Ascending aorta (tissue), 2 donors: ENCODE measurements at places on chromosomes 12 and 14.

DNA sequence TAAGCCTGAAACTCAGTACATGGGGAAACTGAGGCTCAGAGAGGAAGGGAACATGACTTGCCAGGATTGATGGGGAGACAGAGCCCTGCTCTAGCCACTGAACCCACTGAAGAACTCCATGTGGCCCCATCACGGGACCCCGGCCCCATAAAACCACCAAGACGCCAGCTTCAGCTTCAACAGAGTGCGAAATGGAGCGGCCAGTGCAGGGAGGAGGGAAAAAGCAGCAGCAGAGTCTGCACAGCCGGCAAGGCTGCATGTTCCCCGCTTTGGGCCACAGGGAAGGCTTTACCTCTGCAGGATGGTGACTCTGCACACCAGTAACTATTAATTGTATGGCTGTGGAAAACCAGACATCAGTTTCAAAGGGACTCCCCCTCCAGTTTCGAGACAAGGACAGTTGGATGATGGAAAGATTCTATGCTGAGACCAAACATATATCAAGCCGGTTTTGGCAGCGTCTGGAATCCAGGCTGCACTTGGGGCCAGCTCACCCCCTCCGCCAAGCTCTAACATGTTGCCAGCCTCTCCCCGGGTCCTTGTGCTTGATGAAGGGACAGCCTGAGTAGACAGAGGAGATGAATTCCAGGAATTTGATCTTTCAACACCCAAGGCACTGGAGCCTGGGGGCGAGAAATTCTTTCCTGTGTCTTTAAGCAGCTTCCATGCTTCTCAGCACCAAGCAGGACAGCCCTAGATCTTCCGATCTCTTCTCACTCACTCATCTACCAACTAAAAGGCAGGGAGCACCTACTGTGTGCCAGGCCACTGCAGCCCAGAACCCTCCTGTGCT, 55.7 kb upstream of the BCL11B start:
- H3K4me1 ChIP-seq = no peaks in the 10 kb centered on the region
- no peak for DNase-seq
- no peaks in the 10 kb centered on the region for H3K36me3 ChIP-seq
- H3K27ac ChIP-seq = no peak overlapping the region
- H3K4me3 ChIP-seq = no peak overlapping the region

DNA sequence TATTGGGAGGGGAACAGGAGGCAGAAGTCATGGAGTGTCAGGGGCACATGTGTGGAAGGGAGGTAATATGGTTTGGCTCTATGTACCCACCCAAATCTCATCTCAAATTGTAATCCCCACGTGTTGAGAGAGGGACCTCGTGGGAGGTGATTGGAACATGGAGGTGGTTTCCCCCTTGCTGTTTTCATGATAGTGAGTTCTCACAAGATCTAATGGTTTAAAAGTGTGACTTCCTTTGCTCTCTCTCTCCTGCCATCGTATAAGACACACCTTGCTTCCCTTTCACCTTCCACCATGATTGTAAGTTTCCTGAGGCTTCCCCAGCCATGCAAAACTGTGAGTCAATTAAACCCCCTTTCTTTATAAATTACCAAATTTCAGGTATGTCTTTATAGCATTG, 41.6 kb upstream of the CDK17 start:
- H3K36me3 ChIP-seq = no peaks in the 10 kb centered on the region
- H3K4me3 ChIP-seq = no peak overlapping the region

DNA sequence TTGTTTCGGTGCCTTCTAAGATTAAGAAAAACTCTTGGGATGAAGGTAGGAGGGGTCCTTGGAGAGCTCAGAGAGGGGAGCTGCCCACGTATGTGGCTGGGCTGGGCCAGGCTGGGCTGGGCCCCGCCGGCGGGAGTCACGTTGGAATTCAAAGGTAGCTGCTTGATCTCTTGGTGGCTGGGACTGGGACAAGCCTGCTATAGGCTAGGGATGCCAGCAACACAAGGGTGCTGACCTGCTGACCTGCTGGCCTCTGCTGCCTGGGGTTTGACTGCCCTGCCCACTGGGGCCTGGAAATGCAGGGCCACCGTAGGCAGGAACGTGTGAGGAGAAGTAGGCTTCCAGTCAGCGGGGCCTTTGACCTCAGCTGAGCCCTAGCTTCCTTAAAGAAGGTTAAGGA, 52.8 kb upstream of the GTF2A1 start:
- H3K4me3 ChIP-seq = no peak overlapping the region
- no peaks in the 10 kb centered on the region for H3K36me3 ChIP-seq
- H3K4me1 ChIP-seq = no peaks in the 10 kb centered on the region
- DNase-seq = no peak

DNA sequence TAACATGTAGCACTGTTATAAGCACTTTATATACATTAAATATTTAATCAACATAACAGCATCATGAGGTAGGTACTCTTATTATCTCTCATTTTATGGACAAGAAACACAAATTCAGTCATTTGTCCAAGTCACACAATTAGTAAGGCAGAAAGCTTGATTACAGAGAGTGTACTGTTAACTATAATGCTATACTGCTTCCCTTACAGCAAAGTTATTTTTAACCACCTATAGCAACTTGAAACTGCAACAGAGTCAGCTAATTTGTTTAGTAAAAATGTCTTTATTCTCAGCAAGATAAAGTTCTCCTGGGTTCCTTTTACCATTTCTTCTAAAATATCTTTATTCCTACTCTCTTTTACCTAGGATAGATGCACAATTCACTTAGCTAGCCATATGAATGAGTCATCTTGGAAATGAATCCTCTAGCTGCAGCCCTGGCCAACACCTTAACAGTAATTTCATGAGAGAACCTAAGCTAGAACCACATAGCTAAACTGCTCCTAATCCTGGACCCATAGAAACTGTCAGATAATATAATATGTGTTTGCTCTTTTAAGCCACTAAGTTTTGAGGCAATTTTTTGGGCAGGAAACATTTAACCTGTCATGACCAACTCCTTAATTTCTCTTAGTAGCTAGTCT, 90.2 kb upstream of the HECTD1 start:
- no peak overlapping the region for H3K4me3 ChIP-seq
- H3K4me1 ChIP-seq = no peaks in the 10 kb centered on the region
- no peak overlapping the region for H3K27ac ChIP-seq
- H3K36me3 ChIP-seq = peaks cover 23% of the 10 kb centered on the region

DNA sequence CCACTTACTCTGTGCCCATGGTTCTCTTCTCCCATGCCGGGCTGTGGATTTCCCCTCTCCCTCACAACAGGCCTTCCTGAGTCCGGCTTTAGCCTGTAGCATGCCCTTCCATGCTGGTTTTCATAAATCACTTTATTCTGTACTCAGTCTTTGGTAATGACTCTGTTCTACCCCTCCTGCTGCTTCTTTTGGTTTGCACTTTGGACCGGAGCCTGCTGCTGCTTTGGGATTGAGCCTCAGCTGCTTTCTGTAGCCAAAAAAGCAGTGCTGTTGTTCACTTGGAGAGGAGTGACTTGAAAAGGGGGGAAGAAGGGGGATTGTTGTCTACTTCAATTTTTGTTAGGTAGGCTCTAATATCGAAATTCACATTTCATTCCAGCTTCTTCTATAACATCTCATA, 8.5 kb upstream of the SLC6A13 start:
- no peak overlapping the region for H3K4me3 ChIP-seq
- DNase-seq = no peak
- H3K27me3 ChIP-seq = no peaks in the 10 kb centered on the region
- no peak overlapping the region for H3K27ac ChIP-seq
- H3K4me1 ChIP-seq = no peaks in the 10 kb centered on the region

GRCh38 chr12:56781726-56782125, 18.6 kb downstream of the HSD17B6 start:
- no peaks in the 10 kb centered on the region for H3K4me1 ChIP-seq
- no peak overlapping the region for H3K4me3 ChIP-seq
- H3K27me3 ChIP-seq = no peaks in the 10 kb centered on the region
- no peak overlapping the region for H3K27ac ChIP-seq
- no peak for DNase-seq

GRCh38 chr12:65785500-65785899, 38.8 kb upstream of the HMGA2 start:
- DNase-seq = no peak
- no peaks in the 10 kb centered on the region for H3K4me1 ChIP-seq
- H3K27ac ChIP-seq = no peak overlapping the region

DNA sequence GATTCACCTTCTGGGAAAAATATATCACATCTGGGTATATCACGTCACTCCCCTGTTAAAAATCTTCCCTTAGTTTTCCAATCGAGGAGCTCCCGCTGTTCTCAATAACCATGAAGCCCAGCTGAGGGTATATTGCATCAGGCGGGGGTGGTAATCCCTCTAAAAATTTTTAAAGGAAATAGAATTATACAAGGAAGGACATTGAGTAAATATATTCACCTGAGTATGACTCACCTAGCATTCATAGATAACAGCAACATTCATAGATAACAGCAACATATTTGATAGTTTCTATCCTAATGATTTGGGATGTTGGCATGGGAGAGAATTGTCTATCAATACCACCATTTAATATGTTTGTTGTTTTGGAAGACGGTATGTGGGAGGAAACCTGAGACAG, 473.6 kb downstream of the RMST start:
- no peaks in the 10 kb centered on the region for H3K27me3 ChIP-seq
- no peak for DNase-seq

DNA sequence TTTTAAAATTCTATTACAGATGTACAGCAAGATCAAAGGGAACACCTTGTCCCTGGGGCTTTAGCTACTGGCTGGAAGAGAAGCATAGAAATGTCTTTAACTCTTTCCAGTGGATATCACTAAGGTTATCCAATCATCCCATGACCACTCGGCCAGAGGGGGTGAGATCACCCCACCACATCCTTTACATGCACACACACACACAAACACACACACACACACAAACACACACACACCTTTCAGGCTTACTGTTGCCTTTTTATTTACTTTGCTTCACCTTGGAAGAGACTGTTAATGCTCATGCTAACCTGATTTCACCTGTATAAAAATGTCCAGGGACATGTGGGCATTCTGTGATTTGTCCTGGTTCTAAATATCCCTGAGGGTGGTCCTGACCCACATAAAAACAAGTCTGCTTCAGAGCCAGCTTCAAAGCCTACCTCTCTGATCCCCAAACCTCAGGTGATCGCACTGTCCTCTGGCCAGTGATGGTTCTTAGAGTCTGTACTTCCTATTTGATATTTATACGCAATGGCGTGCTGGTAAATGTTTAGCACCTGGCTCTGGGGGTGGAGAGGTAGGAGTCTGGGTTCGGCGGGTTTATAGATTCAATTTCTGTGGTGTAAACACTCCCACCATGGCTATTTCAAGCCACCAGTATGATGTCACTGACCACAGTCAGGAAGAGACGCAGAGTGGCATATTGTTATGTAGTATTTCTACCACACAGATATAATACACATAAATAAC, 166.1 kb upstream of the EEA1 start:
- H3K27ac ChIP-seq = no peak overlapping the region
- H3K36me3 ChIP-seq = no peaks in the 10 kb centered on the region
- H3K4me1 ChIP-seq = no peaks in the 10 kb centered on the region
- no peak overlapping the region for H3K4me3 ChIP-seq

DNA sequence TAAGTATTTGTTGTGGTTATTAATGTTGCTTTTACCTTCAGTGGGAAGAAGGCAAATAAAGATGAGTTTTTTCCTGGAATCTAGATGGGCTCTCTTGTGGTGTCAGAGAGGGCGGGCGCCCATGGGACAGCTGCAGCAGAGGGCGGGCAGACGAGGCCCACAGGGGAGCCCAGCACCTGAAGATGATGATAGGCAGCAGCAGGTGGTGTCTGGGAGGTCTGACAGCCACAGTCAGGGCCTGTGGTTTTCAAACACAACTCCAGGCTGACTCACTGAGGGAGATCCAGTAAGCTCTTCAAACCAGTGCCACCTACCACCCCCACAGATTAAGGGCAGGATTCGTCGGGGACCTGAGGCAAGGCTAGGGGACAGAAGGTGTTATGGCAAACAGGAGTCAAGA, 42.8 kb downstream of the NKX2-1 start:
- no peaks in the 10 kb centered on the region for H3K4me1 ChIP-seq
- no peaks in the 10 kb centered on the region for H3K36me3 ChIP-seq
- H3K27ac ChIP-seq = no peak overlapping the region
- no peaks in the 10 kb centered on the region for H3K27me3 ChIP-seq
- no peak for DNase-seq
- no peak overlapping the region for H3K4me3 ChIP-seq

DNA sequence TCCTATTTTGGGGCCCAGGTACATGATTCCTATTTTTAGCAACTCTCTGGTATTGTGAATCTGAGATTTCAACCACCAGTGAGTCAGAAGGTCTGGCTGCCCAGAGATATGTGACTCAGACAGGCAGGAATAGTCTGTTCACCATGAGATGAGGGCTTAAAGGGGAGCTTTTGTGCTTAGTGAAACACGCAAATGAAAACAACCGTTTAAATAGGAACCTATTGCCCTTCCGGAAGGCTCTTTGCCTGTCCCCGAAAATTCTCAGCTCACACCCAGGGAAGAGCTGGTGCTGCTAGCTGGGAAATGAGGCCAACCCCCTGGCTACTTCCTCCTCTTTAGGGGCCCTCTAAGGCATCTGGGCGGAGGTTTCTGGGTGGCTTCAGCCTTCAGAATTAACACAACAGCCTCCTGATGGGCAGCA, 283.6 kb downstream of the CACNA1C start:
- H3K27me3 ChIP-seq = no peaks in the 10 kb centered on the region
- H3K4me1 ChIP-seq = peaks cover 26% of the 10 kb centered on the region
- H3K36me3 ChIP-seq = no peaks in the 10 kb centered on the region
- peak; percentile 89 for DNase-seq

GRCh38 chr14:52043690-52044089, 25.2 kb downstream of the NID2 start:
- DNase-seq = no peak
- H3K27me3 ChIP-seq = no peaks in the 10 kb centered on the region
- peaks cover 40% of the 10 kb centered on the region for H3K4me1 ChIP-seq
- no peaks in the 10 kb centered on the region for H3K36me3 ChIP-seq

- no peak overlapping the region for H3K4me3 ChIP-seq
- no peaks in the 10 kb centered on the region for H3K4me1 ChIP-seq
- H3K27me3 ChIP-seq = peaks cover under 1% of the 10 kb centered on the region
- H3K36me3 ChIP-seq = no peaks in the 10 kb centered on the region
- no peak for DNase-seq
These were observed 4.3 kb upstream of the PTGDR start for GRCh38 chr14:52263190-52263589.

GRCh38 chr14:68977180-68977717, 1.9 kb downstream of the ACTN1 start:
- H3K27me3 ChIP-seq = no peaks in the 10 kb centered on the region
- peaks cover 42% of the 10 kb centered on the region for H3K36me3 ChIP-seq
- DNase-seq = peak; percentile 85
- H3K27ac ChIP-seq = peak overlapping the region; percentile 99

DNA sequence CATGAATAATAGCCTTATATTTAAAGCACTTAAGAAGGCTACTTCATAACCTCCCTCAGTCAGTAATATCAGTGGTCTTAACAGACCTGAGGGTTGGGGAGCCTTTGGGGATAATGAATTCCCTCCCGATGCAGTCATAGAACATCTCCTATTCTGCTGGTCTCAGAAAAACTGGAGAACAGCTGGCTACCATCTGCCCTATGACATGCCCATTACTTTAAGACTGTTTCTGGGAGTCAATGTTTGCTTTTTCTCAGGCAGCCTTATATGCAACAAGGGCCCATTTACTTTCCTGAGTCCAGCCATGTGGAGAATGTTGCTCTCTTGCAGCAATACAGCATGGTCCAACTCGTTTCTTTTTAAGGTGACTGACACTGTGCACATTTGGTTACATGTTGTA, 161.7 kb upstream of the PARP11 start:
- no peaks in the 10 kb centered on the region for H3K27me3 ChIP-seq
- no peak for DNase-seq
- H3K27ac ChIP-seq = no peak overlapping the region
- H3K4me3 ChIP-seq = no peak overlapping the region
- peaks cover 5% of the 10 kb centered on the region for H3K4me1 ChIP-seq
